ENCODE measurements at places on chromosomes 5 and 9.
A peak's percentile ranks its signal among the peaks of the same experiment; 100 is the strongest.

GRCh38 chr9:14768405-14769229, 46.1 kb upstream of the CER1 start:
- DNase-seq: peak; percentile 57

DNA sequence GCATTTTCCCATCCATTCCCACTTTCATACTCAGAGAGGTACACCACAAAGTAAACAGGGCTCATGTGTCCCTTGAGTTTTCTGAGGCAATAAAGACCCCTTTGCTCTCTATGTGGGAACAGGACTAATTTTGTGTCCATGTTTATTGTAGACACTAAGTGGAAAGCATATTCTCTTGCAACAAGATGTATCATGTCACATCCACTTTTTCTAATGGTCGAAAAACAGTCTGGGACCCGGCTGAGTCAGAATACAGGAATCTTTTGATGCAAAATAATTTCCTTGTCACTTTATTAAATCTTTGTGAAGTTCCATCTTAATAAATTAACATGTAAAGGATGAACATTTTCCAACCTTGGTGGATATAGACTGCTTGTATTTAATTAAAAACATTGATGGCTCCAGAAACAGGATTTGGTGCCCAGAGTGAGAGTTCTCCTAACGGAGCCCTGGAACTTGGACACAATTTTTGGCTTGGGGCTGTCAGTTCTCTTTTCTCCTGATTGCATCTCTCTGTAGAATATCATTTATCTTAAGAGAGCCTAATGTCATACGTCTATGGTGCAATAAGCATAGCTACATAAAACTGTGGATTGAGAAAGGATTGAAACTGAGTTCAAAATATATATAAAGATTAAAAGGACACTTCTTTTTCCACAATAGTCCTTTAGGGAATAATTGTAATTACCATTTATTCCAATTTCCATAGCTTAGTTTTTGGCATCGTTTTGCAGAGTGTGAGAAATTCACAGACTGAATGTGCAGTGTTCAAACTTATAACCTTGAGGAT, 1116.7 kb upstream of the SEMA6A start:
- DNase-seq: no peak

- no peak for DNase-seq
These were observed 84.2 kb upstream of the SPRY4 start for GRCh38 chr5:142408981-142409481.

DNA sequence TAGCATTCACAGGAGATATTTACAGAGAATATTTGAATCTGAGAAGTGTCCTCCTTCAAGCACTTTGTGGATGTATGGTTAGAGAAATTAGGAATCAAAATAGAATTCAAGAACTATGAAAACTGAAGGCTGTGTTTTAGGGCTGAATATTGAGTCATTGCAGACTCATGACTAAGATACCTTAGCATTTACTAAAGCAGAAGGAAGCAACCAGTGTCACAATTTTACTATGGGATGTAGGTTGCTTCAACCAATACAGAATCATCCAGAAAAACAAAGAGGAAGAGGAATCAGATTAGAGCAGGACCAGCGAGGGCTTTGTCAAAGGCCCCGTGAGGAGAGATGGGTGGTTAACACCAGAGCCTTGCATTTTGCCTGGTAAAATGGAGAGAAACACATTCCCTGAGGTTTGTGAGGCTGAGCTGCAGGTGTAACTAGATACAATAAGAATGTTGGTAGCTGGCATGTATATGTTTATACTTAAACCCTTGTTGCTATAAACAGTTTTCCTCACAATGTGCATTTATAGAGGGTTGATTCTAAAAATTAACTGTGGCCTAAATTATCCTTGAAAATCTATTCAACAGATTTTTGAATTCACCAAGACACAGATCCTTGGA, 518.1 kb downstream of the AGTPBP1 start:
- DNase-seq: no peak

DNA sequence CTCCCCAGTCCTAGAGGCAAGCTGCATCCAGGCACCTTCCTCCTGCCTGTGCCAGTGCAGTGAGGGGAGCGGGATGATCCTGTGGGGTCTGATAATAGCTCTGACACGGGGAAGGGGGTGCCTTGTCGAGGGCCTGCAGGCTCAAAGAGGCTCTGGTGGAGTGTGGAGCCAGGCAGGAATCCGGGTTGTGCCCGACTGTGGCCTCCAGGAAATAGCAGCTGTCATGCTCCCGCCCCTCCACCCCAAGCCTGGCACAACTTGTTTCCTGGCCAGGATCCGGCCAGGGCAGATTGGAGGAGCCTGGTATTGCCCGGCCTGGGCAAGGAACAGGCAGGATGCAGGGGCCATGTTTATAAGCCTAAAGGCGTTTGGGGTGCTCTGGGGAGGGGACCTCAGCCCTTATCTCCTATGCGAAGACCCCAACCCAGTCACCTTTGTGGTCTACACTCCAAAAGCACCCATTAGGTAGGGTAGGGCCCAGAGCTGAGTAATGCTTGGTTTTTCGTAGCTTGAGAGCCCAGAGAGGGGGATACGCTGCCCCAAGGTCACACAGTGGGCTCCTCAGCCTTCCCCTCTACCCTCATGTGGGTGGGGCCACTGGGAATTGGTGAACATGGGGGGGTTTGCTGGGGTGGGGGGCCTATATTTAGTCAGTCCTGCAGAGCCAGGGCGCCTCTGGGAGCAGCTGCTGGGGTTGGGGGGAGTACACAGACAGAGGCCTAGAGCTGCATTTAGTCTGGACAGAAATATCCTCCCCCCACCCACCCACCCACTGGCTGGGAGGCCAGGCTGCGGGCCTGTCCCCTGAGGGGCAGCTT, 12.2 kb downstream of the CXXC5 start:
- peak; percentile 50 for DNase-seq

- DNase-seq: no peak
These were observed 126.9 kb upstream of the MAP3K1 start for GRCh38 chr5:56688402-56688801.

DNA sequence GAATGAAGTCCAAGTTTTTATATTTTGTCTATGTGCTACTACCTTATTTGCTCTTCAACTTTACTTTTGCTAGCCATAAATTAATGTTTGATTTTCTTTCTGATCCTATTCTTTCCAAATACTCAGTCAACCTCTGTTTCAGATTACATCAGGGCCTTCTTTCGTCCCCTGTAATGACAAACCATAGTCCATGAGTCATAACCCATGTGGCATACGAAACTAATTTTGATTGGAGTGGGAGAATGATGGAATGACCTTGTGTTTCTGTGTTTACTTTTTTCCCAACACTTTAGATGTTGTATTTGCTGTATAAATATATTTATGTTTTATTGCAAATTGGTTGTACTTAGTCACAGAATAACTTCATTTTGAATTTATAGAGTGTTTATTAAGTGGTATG, 1043.1 kb downstream of the DTWD2 start:
- no peak for DNase-seq

DNA sequence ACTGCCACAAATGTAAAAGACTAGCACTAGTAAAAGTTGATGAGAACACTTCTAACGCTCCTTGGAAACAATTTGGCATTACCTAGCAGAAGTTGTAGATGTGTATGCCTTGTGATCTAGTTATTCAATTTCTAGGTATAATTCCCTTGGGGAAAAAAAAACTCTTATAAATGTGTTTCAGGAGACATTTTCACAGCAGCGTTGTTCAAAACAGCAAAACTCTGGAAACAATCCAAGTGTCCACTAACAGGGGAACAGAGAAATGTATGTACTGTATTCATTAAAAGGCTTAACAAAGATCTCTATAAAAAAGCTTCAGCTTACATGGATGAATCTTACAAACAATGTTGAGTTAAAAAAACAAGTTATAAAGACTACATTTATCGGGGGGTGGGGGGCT, 30.4 kb downstream of the NR3C1 start:
- no peak for DNase-seq

GRCh38 chr5:159471904-159472303, 141.6 kb upstream of the IL12B start:
- peak; percentile 79 for DNase-seq

DNA sequence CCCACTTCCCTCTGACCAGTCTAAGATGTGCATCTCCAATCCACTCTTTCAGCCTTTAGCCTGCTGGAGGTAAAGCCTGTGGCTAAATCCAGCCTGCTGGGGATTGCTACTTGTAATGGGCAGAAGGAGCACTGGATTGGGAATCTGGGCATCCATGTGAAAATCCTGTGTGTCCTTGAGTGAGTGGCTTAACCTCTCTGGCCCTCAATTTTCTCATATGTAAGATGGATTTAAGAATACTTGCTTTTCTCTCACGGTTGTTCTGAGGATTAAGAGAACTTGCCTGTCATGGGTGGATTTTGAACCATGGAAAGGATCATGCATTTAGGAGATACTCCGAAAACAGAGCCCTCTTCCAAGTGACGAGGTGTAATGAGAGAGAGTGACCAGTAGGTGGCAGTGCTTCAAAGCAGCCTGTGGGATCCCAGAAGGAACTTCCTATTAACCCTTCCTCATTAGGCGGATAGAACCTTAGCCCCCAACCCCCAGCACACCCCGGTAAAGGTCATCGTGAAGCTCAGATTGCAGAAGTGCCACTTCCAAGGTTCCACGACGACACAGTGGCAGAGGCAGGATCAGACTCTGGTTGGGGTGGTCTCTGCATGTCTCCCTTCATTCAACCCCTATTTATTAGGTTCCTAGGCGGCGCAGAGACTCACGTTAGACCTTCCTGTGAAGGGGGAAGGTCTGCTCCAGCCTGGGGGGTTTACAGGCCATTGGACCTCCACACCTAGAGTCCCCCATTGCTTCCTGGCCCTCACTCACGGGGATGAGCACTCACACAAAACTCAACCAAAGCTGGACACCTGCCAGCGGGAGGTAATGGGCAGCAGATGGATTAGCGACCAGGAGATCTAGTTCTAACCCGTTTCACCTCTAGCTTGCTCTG, 68.7 kb upstream of the ZNF618 start:
- DNase-seq: peak; percentile 82

DNA sequence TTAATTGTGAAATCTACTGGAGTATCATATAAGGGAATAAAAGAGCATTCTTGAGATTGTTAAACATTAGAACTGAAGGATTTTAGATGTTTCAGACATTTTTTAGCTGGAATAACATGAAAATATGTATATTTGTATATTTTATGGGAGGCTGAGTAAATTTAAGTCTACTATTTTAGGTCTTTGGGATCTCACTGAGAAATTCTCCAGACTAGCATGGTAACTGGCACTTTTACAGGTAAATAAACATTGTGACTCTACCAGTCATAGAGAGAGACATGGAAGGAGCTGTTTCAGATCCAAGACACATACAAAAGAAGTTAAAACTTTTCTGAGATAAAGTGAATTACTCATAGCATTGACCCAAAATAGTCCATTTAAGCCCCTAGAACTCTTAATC, 59.4 kb downstream of the NDUFAF2 start:
- no peak for DNase-seq

GRCh38 chr5:80988419-80988935, 28.3 kb downstream of the RASGRF2 start:
- no peak for DNase-seq

DNA sequence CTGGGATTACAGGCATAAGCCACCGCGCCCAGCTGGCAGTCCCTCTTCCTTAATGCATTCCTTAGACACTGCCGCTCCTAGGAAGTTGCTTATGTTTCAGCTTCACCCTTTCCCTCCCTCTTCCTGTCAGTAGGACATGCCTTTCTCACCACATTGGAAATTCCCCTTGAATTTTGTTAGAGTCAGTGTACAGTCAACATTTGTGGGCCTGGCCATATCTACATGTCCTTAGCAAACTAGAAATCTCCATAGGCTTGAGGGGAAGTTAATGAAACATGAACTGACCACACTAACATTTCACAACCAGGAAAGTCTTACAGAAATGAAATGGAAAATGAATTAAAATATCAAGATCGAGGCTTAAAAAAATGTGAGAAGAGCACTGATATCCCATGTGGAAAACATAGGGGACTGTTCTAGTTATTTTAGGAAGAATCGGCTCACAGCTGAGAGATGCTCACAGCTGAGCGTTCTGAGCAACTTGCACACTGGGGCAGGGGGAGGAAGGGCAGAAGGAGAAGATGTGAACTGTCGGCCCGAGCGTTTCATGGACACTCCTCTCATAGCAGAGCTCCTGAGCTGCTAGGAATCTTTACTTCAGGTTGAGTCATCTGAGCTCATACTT, 21.1 kb upstream of the LVRN start:
- DNase-seq: no peak

- no peak for DNase-seq
These were observed 214.6 kb upstream of the C9orf72 start for GRCh38 chr9:27787891-27788290.

DNA sequence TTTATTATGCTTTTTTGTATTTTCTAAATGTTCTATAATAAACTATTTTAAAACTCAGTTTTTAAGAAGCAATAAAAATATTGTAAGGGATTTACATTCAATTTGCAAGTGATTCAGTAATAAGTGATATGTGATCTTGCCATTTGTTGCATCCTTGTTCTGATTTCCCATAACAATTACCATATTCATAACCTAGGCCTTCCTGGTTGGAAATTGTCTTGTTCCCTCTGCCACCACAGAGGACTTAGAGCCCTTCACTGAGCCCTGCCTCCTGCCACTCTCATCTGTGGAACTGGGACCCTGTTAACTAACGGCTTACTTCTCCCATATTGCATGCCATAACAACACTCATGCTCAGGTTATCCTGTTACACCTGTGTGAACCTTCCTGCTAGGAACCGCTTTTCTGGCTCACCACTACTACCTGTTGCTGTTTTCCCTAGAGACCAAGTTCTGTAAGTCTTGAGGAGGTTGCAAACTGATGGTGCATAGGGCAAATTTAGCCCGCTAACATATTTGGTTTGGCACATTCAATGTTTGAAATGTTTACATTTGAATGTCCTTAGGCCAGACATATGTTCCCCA, 32.9 kb upstream of the DTWD2 start:
- DNase-seq: no peak

DNA sequence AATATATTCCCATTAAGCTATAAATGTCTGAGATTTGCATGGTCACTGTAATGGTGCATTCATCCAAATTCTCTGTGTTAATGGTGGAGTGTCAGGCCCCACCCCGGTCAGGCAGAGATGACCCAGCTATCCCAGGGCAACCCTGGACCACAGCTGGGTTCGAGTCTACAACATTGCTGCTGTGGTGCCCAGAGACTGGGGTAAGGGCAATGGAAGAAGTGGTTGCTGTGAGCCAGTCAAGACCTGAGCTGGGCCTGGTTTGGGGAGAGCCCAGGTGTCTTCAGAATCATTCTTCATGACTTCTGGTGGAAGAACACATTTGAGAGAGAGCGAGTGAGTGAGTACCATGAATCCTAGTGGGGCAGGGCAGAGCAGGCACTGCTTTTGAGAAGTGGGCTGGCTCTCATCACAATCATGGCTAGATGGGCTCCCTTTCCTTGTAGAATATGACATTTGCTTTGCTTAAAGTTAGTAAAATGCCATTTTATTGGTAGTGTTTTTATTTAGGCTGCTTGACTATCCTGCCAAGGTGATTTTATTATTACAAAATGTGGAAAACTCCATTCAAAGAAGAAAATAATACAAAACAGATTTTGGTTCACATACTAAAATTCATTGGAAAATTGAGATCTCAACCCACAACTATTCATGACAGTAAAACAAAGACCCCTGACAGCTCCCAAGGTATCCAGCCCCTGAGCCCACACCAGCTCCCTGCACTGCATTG, 125.8 kb upstream of the SLC25A48 start:
- DNase-seq: no peak

- no peak for DNase-seq
These were observed 175.9 kb downstream of the ARRDC3 start for GRCh38 chr5:91207248-91207647.
